ENCODE measurements at places on chromosomes 6 and 20.

DNA sequence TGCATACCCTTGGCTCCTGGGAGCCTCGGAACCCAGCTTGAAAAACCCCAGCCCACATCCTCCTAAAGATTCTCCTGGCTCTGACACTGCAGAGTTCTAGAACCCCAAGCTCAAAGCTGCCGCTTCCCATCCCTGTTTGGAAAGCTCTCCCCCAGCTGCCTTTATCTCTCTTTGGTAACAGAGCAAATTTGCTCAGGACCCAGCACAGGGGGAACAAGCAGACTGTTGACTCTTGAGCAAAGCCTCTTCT lies 38.9 kb downstream of the HNF4A start:
- DNase-seq = no peak

GRCh38 chr6:110002676-110003075 lies 24.6 kb downstream of the GPR6 start:
- DNase-seq = no peak

DNA sequence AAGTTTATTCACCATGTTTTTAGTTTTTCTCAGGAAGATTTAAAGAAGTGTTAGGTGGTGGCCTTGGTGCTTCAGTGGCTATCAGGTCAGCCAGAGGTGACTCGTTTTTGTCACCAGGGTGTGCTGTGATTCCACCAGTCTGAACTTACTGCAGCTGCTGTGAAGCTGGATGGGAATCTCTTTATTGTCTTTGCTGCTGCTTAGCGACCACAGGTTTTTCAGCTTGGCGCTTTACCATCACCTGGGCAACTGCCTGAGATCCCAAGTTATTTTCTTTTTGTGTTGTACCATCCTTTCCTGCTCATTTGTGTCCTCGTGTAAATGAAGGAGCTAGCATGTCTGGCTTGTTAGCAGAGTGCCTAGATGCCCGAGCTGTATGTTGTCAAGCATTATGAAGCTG lies 146.9 kb downstream of the MACROD2 start:
- no peak for DNase-seq

DNA sequence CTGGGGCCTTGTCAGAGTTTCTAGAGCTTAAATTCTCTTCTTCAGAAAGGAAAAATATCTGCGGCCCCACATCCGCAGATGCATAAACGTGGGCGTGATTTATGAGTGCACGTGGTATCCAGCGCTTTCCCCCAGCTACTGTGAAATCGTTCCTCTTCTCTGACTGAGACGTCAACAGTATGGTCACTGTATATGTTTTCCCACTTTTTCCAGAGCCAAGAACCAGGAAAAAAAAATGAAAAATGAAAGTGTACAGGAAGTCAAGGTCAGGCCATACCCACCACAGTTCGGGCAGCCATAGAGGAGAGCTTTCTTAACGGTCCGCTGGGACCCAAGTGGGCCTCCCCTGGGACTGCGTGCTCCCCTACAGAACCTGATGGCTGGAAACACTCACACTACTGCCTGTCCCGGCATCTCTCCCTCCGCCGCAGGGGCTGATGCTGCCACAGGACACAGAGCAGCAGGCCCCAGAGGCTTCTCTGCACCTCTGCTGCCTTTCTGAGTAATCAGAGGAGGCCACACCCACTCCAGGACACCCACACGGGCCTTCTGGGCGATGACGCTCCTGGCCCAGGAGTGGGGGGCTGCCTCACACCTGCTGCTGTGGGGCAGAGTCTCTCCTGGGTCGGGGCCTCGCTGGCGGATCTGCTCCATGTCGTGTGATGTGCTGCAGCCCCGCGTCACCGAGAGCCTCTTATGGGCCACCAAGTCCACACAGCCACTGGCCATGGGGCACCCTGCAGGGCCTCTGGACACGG lies 16.4 kb upstream of the STX16 start:
- no peak for DNase-seq

DNA sequence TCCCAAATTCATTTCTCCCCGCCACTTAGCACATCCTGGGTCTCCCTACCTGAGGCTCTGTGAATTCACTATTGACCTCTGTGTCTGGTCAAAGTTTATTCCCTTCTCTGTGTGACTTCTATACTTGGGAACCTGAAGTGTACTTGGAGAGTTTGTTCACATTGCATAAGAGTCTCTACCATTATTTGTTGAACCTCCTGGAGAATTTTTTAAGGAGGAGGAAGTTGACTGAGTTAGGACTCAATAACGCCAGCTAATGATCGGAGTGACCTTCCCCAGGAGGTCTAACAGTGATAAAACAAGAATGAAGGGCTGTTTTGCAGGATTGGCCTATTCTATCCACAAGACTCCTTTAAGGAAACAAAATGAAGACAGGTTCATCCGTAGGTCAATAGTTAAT lies 23.6 kb downstream of the STMND1 start:
- DNase-seq = no peak

- no peak for DNase-seq
Measured at GRCh38 chr20:25353747-25354705, 36.6 kb downstream of the ABHD12 start.

- no peak for DNase-seq
Measured at GRCh38 chr6:143545165-143545564, 33.6 kb upstream of the FUCA2 start.

- DNase-seq = no peak
Measured at GRCh38 chr6:54266400-54266923, 41.8 kb upstream of the TINAG start.

GRCh38 chr6:43848671-43849391 lies 78.8 kb downstream of the VEGFA start:
- no peak for DNase-seq

All from T-helper 1 cell (primary cell).